A549 (cell line): ENCODE measurements at places on chromosomes 2 and 18.
A peak's percentile ranks its signal among the peaks of the same experiment; 100 is the strongest.

DNA sequence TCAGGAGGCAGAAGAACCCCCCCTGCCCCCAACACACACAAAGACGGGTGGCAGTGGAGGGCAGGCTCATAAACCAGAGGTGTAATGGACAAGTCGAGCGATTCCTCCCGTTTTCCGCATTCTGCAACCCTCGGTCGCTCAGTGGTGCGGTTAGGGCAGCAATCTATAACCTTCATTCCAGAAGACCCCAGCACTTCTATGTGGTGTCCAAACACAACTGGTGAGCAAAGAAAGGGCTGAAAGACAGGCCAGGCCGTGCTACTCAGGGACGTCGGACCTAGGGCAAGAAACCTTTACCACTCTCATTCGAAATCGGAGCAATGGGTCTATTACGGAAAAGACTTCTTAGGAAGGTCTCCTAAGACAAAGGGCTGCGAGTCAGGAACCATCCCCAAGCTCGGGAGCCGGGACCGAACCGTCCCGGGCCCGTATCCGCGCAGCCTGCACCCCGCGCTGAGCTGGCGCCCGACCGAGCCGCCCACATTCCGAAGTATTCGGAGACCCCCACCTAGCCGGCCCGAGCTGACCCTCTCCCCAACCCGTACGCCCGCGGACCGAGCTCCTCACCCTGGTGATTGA, 568 bp downstream of the ARL5A start:
- peak; percentile 15 for DNase-seq

DNA sequence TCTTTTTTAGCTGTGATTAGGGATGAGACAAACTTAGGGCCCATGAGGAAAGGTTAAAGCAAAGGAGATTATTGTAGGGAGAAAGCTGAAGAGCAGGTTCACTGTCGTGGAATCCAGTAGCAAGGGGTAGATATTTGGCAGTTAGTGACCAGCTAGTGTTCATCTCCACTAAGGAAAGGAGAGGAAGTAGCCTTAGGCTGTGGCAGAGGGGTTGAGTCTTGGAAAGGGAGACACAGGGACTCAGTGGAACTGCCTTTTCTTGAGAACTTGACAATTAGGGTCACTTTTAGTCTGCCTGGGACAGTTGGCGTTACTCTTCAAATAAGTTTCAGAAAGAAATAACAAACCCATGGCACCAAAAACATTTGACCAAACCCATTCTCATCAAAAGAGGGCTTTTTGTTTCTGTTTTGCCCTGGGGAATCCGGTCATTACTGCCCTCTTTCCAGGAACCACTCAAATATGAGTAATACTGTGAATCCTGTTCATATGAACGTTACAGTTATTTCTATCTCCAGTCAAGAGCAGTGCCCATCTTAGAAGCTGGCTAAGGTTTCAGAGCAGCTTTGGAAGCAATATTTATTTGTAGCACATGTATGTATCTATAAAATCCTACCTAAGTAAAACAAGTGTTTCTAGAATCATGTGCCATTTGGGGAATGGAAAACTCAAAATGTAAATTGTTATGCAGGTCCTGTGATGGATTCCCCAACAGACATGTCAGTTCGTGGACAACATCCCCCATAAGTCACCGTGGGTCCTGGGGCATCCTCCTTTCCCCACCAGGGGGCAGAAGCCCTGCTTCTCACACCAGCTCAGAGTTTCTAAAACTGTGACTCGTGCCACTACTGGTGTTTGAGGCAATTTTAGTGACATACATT, 77.3 kb upstream of the PHLPP1 start:
- DNase-seq, result peak; percentile 31

GRCh38 chr2:197969391-197969893, 165.0 kb downstream of the PLCL1 start:
- DNase-seq, result no peak

DNA sequence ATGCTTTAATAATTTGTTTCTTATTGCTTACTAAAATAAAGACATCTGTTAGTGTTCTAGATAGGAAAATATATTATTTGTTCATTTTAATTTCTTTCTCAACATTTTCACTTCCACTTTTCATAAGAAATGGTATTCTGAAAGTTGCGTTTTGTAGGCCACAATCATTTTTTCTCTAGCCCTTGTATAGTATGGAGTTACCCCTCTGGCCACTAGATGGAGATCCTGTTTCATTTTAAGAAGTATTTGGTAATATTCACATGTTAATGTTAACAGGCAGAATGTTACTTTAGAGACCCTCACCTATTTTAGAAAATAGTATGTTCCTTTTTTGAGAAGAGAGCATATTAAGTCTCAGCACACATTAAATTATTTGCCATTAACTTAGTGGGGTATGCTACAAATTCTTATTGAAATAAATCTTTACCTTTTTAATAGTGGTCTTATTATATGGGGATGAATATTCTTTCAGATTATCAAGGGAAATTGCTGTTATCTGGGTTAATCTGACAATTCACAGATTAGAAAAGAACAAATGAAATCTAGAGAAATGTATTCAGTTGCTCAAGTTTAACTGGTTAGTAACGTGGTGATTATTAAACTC, 73.9 kb upstream of the TTC27 start:
- peak; percentile 69 for DNase-seq

DNA sequence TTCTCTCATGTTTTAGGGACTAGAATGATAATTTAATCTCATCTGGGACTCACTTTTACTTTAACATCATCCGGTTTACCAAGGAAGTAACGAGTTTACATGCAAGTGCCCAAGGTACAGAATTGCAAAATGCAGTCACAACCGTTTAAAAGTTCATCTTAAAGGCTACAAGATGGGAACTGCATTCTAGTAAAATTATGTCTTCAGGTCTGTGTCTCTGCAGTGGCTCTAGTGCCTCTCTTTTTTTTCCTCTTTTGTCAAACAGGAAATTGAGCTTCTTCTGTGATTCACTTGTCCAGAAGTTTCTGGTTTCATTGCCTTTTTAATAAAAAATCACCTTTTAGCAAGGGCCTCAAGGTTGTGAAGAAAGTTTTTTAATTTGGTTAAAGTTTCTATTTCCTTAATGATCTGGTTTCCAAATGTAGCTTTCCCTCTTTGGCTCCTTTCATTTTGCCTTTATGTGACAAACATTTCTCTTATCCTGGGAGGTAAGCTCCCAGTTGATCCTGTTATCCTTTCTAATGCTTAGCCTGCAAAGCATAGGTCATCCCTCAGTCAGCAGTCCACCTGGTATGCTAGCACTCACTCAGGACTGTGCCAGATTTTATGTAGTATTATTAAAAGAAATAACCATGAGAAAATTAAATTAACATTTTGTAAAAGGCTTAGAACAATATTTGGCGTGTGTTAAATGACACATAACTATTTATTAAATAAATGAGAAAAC, 2.4 kb downstream of the GLS start:
- DNase-seq, result no peak

DNA sequence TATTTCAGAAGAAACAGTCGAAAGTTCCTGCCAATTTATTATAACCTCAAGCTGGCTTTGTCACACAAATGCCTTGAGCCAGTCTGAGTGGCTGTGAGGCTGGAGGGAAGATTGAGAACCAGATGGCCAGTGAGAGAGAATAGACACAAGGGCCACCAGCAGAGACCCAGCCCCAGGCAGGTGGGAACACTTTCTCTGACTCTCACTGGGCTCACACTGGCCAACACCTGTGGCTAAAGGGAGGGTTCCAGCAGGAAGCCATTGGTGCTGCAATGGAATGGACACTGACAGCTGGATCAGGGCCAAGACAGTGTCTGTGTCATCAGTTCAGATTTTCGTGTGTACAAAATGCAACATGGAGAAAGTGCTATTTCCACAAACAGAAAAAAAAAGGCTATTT, 29.9 kb downstream of the LOXHD1 start:
- DNase-seq, result no peak

DNA sequence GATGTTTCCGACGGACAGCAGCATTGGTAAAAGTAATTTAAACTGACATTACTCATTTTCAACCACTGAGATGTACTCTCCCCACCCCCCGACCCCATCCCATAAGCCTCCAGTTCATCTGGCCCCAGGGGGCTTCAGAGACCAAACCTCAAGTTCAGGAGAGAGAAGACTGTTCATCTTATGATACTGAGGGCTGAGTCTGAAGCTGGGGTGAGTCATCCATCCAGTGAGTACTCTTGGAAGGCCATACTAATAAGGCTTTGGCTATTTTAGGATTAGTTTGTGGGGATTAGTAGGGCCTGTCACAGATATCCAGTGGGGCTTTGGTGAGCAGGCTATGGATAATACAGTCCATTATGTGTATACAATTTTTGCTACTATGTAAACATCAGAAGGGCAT, 125.3 kb upstream of the APCDD1 start:
- no peak for DNase-seq

GRCh38 chr18:24975496-24976372, 376.2 kb downstream of the ZNF521 start:
- no peak for DNase-seq

DNA sequence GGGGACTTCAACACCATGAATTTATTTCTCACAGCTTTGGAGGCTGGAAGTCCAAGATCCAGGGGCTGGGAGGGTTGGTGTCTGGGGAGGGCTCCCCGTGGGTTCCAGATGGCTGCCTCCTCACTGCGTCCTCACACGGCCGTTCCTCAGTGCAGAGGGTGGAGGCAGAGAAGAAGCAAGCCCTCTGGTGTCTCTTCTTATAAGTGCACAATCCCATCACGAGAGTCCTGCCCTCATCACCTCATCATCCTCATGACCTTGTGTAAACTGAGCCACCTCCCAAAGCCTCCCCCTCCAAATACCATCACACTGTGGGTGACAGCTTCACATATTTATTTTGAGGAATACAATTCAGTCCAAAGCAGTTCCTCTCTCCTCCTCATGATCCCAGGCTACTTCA, 26.3 kb downstream of the TMEM163 start:
- no peak for DNase-seq

DNA sequence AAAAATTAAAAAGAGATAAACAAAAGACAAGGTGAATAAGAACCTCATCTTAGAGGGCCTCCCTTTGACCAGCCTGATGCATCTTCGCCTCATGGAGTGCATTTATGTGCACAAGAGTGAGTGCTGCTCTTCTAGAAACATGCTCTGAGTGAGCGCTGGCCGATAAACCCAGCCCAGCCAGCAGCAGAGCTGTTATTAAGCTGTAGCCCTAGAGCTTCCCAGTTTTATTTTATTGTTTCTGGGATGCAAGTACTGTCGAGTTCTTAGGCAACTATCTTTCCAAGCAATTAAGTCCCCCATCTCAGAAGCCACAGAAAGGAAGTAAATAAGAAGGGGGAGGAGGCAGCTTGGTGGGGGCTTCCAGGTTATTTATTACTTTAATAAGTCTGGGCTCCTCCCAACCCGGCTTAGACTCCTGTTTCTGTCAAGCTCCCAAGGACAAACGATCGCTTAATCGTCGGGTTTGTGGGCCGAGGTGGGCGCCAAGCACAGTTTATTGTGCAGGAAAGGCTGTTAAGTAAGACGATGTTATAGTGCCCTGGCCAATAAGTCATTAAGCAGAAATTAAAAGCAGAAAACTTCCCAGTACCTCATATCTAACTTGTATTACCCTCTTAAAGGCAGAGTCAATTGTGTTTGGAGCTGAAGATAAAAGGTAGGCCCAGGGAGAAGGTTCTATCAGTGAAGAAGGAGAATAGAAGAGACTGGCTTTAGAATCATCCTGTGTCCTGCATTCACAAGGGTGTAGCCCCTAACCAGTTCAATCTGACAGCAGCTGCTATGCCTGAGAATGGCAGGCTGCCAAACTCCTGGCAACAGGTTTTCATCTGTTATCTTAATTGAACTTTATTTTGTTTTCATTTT, 176.3 kb downstream of the PIK3C3 start:
- no peak for DNase-seq

DNA sequence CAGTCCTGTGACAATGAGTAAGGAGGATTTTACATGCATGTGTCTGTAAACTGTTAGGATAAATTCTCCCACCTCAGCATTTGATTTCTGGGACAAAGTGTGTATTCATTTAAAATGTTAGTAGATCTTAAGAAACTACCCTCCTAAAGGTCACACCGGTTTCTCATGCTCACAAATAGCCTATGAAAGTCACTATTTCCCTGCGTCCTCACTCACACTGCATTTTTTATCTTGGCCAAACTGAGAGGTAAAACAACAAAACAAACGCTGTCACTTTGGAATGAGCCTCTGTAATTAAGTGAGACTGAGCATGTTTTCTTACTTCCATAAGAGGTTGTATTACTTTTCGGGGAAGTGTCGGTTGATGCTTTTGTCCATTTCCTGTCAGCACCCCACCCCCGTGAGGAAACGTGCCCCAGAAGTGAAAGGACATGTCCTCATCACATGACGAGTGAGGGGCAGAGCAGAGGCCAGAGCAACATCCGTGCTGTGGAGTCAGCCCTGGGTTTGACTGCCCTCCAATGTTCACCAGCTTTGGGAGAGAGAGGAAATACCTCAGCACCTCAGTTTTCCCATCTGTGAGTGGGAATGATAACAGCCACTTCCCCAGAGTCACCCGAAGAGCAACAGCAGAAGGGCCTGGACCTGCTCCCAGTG, 3.1 kb downstream of the GYPC start:
- DNase-seq, result no peak
